ENCODE measurements at places on chromosomes 7 and 10.

DNA sequence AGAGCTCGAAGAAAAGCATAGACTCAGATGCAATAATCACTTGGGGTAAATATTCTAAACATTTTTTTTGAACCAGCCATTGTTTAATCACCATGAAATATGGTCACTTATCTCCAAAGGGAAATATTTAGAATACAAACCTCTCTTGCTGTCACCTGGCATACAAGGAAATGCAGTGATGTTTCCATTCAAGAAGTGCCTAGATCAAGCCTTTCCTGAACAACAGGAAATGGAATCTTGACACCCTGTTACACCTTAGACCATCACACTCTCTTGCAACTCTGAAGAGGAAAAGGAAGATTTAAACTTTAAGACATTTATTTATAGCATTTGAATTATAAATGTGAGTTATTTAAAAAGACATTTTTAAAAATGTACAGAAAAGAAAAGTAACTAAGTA is 263.0 kb upstream of the BMPER start:
- DNase-seq = no peak

GRCh38 chr10:11581213-11581612 is 30.2 kb downstream of the USP6NL start:
- no peak for DNase-seq

GRCh38 chr7:52091101-52091500 is 774.5 kb upstream of the COBL start:
- DNase-seq = no peak

DNA sequence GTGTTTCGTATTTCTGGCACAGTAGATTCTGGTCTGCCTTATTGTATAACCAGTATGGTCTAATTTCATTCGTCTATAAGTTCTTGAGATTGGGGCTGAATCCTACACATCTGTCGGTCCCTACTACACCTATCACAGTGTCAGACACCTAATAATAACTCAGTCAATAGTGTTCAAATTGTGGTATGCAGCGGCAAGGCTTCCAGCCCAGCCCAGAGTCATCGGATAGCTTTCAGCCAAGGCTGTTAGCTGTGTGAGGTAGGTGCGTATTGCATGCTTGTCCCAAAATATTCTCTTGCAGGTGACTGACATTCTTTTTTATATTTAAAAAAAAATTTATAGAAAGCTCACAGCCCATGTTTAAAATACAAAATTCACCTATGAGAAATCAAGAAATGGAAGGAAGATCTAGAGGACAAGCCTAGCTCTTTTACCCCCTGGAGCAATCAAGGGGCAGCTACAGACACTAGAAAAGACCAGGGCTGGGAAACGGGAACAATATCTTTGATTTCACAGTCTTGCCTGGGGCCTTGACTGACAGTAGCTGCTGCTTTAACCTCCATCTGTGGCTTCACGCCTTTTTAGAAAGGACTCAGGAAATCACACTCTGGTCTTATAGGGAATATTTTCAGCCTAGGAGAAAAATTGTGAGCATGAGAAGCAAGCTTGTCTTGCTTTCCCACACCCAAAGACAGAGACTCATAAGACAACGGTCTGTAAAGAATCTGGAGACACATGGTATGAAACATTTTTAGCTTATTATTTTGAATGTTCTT is 9.5 kb upstream of the ASB4 start:
- peak; percentile 72 for DNase-seq

DNA sequence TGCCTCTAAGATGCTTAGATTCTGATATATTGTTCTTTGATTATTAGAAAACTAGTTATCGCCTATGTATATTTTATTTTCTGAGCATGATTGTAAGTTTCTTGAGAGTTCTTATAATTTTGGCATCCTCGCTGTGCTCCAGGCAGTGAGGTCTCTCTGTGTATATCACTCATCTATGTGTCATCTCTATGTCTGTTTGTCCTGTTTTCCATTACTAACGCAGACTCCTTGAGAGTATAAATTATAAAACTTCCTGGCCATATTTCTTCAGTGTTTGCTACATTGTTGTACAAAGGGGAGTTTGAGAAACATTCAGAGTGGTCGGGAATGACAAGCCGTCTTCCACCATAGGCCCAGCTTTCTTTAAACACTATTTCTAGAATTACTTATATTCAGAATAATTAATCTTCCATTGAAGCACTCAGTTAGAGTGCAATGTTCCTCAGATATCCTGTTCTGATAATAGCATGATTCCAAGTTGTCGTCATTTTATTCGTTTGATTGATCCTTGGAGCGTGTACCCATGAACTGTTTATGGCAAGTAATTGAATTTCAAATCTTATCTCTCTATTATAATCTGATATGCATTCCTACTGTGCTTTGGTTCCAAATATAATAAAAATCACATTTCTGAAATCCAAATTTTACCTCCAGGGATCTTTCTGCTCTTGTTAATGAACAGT is 206.6 kb downstream of the BAMBI start:
- no peak for DNase-seq

DNA sequence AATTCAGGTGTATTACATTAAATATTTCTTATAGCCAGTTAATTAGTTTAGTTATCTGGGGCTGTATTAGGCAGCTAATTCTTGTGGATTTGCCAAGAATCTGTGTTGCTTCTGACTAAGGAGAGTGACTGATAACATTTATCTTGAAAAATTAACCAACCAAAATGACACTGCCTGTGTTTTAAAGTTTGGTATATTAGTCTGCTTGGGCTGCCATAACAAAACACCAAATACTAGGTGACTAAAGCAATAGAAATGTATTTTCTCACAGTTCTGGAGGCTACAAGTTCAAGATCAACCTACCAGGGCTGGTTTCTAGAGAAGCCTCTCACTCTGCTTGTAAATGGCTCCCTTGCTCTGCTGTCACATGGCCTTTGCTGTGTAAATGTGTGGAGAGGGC is 12.9 kb downstream of the EXOC4 start:
- no peak for DNase-seq

Measured in NCI-H2227 treated with DMSO at 0.1 percent for 48 hours (cell line).